COLO829 (cell line): ENCODE measurements at places on chromosomes 11 and 22.
A peak's percentile ranks its signal among the peaks of the same experiment; 100 is the strongest.

- no peak for DNase-seq
Observed at GRCh38 chr11:65700399-65700798, 11.7 kb upstream of the KAT5 start.

- no peak for DNase-seq
Observed at GRCh38 chr11:66359662-66360087, 11.9 kb downstream of the SLC29A2 start.

- no peak for DNase-seq
Observed at GRCh38 chr11:44885065-44885810, 65.4 kb downstream of the TP53I11 start.

- DNase-seq, result no peak
Observed at GRCh38 chr11:134764367-134764766, 352.3 kb upstream of the B3GAT1 start.

DNA sequence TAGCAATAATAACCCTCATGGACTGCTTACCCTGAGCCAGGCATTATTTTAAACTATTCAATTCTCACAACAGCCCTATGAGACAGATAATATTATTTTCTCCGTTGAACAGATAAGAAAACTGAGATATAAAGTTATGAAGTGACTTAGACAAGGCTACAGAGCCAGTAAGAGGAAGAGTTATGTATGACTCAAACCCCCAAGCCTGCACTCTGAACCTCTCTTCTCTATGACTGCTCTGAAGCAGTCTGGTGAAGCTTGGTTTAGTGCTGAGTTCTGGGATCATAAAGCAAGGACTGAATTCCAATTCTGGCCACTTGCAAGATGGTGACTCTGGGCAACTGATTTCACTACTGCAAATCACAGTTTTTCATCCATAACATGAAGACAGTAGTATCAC lies 34.5 kb downstream of the TNKS1BP1 start:
- no peak for DNase-seq

DNA sequence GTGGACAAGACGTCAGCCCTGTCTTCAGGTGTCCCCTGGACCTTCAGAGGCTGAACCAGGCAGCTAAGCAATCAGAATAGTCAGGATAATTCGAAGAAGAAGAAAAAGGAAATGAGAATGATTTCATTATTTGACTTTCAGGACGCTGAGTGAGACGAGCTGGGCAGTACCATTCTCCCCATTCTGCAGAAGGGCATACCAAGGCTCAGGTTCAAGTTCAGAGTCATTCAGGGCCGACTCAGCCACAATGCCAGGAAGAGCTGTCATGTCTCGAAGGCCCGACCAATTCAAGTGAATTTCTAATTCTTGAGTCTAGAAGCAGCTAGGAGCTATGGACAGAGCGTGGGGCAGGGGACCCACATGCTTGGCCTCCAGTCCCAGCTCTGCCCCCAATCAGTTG lies 33.8 kb upstream of the CD82 start:
- DNase-seq, result no peak

DNA sequence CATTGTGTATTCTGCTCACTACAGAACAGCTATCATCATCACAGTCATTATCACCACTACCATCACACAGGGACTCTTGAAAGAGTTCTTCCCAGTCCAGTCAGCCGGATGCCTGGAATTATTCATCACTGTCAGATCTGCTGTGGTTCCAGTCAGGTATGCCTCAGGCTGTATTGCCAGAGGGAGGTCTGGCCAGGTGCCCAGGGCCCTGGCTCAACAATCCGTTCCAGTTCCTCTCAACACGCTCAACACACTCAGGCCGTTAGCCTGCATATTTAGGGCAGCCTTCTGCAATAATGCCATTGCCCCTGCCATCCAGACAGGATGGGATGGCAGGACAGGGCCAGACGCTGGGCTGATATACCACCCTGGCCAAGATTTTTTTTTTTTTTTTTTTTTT lies 28.6 kb upstream of the RASL10A start:
- DNase-seq, result peak; percentile 28

DNA sequence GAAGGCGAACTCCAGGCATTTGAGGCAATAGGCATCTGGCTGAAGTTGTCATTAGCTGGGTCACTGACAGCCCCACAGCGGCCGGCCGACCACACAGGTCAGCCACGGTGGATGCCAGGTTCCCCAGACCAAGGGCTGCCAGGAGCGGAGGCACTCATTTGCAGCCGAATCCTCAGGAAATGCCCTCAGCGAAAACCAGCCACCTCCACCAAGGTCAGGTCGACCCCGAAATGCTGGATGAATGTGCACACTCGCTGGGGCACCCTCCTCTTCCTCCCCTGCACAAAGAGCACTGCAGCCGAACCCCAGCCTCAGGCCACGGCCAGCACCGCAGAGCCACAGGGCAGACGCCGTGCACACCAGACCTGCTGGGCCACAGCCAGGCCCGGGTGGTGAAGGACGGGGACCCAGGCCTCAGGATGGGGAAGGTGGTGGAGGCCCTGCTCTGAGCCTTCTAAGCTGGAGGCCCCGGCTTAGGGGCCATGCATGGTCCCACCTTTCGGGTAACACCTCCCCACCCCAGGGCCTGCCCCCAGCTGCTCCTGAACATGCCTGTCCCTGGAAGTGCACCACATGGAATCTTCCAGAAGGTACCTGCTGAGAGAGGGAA lies 206.0 kb downstream of the BRD1 start:
- DNase-seq, result no peak

DNA sequence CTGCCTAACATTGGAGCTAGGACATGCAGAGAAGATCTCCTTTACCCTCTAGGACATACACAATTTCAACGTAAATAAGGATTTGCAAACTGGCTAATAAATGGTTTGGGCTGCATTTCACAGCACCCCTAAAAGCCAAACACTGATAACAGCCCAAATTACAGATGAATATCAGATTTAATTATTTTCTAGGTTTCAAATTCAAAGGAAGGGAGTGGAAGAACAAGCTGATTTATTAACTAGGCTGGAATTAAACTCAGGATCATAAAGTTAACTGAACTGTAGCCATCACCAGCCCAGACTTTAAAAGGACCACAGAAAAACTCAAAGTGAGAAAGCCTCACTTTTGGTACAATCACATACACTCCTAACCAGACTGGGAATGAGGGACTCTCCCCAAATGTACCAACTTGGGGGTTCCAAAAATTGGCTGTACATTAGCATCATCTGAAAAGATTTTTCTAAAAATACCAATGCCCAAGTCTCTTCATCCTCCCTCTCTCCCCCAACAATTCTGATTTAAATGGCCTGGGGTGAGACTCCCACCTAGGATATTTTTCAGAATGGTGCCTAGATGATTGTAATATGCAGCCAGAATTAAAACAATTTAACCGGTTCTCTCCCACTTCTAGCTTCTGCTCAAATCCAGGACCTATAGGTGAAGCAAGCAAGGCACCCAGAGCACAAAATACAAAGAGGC lies 43.5 kb downstream of the SYTL2 start:
- DNase-seq, result no peak

DNA sequence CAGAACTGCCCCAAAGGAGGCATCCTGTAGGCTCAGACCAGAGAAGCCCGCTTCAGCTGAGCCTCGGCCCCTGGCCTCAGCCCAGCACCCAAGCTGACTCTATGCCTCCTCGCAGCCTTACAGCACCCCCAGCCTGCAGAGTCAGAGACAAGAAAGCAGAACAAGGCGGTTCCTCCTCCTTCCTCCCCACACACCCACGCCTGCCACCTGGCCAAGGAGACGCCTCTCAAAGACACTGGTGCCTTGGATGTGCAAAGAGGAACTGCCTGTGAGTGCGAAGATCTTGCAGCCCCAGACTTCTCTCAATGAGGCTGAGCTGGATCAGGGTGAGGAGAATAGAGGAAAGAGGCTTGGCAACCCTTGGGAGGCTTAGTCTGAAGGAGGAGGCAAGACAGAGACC lies 60.2 kb downstream of the PDE2A start:
- no peak for DNase-seq

DNA sequence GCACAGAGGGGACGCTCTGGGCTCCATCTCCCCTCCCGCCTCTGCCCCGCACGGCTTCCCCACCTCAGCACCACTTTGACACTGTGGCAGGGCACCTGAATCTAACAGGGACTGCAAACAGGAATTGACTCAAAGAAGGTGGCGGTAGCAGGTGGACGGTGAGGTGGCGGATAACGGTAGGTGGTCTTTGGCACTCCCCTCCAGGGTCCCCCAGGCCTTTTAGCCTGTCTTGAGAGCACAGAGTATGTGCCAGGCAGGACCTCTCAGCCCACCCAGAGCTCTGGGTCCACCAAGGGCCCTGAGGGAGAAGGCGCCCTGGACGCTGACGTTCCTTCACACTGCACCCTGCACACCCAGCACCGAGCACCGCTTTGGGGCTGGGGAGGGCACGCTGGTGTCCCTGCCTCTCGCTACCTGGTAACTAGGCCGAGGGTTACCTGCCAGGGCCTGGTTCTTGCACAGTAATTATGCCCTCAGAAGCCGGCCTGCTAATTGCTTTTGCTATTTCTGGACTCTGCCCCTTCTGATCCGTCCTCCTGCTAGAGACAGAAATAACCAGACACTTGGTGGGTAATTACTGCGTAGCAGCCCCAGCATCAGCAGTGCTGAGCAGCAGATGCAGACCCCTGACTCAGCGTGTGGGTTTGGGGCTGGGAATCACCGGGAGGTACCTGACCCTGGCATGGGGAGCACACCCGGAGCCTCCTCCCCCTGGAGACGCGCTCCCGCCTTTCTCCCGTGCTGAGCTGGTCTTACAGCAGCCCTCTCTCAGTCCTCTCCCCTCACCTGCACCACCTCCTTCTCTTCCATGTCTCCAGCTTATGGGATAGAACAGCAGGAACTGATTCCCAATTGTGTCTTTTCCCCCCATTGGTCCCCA lies 103.3 kb upstream of the B3GAT1 start:
- no peak for DNase-seq

- DNase-seq, result no peak
Observed at GRCh38 chr11:1751531-1751921, 1.1 kb upstream of the IFITM10 start.

DNA sequence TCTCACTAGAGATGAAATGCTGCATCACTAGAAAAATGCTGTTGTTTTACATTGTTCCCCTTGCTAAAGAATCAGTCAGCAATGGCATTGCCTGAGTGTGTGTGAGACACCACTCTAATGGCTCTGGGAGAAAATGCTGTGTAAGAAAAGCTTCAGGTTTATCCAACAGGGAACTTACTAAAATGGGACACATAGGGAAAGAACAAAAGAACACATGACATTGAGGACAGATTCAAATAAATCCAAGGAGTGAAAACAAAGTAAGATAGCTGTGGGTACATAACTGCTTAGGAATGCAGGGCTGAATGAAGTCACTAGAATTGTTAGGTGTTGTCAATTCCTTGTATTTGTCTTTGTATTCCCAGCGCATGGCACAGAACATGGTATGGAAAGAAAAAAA lies 24.2 kb downstream of the BLID start:
- DNase-seq, result no peak

DNA sequence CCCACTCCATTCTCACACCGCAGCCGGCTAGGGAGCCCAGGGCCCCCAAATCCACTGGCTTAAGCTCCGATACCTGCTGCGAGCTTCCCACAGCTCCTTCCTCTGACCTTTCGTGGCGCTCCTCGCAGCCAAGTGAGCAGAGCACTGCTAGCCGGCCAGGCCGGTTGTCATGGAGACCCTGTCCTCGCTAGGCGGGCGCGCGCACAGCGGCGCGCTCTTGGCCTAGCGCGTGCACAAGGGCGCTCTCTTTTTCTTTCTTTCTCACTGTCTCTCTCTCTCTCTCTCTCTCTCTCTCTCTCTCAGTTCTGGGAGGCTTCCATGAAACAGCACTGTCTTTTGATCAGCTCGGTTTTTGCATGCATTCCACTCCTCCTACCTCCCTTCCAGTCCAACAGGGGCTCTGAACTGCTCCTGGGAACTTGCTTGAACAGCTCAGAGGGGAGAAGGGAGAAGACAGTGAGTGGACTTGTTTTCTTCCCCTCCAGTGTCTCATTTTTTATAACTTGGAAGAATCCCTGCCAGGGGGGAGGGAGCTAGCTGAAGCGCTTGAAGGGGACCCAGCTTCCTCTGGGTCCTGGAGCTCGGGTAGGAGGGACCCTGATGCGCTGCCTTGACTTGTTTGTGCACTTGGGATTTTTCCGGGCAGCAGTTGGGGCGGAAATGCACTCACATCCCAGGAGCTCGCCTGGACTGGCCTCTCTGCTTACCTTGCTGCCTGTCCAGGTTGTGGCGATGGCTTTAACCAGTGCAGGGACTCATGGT lies 100.3 kb upstream of the AKIP1 start:
- DNase-seq, result peak; percentile 82

DNA sequence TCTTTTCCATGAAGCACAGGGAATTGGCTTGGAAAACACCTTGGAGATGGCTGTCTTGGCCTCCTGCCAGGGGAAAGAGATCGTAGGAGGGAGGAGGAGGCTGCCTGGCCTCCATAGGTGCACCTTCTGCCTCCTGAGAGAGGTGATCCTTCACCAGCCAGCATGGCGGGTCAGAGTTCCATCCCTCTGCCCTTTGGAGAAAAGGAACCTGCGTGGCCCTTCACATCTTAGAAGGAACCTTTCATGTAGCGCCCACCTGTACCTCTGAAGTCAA lies 58.2 kb upstream of the DRD2 start:
- no peak for DNase-seq

GRCh38 chr11:93784935-93785360 lies 866 bp downstream of the MED17 start:
- DNase-seq, result no peak

DNA sequence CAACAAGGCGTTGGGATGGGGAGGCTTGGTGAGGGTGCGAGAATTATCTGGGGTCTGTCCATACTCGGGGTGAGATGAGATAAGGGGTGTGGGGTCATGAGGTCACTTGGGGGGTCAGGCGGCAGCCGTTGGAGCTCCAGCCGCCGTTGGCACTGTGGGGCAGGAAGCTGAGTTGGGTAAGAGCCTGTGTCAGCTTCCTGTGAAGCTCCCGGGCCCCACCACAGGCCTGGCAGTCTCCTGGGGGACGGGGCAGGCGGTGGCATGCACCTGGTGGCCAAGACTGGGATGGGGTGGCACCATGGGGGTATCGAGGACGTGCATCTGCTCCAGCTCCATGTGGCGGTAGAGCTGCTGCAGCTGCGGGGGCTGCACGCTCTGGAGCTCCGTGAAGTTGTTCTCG lies 7.1 kb upstream of the MYBPC3 start:
- no peak for DNase-seq
